ENCODE measurements at places on chromosomes 2 and 18.
A peak's percentile ranks its signal among the peaks of the same experiment; 100 is the strongest.

DNA sequence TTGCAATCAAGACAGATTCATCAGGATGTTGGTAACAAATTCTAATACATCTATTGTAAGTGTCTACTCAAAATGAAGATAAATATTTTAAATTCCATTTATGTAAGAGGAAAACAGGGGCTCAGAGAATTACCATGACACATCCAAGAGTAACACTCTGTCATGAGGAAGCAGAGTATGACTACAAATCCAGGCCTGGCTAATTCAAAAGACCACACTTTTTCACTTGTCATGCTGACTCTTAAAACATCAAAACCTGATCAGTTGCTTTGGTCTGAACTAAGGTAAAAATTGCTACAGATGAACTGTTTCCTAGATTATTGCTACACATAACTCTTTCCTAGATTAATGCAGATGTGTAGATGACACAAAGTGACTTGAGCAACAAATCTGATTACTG is 880.6 kb downstream of the TSN start:
- DNase-seq, result peak; percentile 37

DNA sequence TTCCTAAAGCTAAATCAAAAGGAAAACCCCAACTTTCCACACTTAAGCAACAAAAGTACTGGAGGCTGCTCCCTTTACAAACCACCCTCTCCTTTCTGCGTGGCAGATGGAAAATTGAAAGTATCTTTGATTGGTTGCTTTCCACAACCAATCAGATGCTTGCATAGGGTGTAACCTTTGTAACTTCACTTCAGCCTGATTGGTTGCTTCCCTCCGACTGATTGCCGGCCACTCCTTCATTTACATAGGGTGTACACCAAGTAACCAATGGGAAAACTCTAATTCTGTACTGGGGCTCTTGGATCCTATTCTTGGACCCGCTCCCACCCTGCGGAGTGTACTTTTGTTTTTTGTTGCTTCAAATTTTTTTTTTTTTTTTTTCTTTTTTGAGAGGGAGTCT is 297.7 kb downstream of the NCKAP5 start:
- DNase-seq, result no peak

GRCh38 chr18:62744076-62744968 is 29.0 kb downstream of the PHLPP1 start:
- DNase-seq, result no peak

DNA sequence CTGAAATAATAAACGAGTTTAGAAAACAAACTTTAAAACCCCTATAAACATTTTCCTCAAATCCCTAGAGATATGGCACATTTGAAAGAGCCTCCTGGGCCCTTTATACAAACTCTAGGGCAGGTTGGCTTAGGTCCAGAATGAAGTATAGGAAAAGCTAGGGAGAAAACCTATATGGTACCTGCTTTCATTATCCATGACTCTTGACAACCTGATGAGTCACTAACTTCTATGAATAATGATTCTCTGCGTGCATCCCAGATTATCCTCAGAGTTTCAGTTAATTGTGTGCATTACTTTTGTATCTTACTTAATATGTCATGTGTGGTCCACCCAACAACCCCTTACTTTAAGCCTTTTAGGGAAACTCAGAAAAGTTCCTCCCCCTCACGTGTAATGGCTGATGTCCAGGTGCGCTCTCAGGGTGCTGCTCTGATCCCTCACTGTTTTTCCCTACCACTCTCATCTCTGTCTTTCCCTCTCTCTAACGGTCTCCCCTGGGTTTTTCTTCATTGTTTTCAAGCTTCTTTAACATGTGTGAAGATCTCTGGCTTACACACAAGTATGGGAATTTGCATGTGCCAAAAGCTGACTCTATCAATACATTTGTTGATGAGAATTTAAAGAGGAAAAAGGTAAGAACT is 78.5 kb downstream of the LRP1B start:
- DNase-seq, result no peak

DNA sequence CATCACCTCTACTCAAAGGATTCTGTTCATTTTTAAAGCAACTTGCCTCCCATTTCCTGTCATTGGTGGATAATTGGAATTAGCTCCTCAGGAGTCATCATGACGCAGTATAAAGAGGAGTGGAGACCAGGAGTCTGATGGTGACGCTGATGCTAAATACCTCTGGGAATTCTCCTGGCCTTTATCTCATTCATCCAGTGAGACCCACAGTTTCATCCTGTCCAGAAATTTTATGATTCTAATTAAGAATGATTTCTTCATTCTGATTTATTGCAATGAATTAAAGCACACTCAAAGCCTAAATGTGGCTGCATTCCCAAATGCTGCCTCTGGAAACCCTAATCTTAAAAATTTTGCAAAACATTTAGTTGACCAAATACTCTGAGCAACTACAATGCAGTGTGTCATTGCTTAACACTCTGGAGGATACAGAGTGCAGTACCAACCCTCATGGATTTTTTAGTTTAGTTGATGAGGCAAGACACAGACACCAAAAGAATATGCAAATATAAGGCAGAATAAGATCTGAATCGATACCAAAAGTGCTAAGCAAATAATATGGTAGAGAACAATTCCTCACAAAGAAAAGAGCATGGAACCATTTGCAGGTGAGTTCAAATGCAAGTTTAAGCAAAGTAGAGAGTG is 236.2 kb downstream of the ETAA1 start:
- no peak for DNase-seq

DNA sequence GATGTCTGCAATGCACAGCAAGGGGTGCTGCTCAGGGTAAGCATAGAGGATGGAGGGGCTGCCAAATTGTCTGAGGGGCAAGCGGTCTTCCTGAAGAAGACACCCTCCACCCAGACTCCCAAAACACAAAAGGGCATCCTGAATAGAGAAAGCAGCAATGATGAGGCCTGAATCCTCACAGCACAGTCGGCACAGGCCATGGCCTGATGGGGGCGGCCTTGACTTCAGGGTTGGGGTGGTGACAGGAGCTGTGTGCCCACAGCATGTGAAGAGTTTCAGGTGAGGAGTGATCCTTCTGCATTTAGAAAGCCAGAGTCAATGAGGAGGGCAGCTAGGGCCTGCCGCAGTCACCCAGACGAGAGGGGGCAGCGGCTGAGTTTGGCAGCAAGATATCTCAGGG is 159.4 kb downstream of the GALNT14 start:
- DNase-seq, result no peak

GRCh38 chr2:27988718-27989117 is 98.2 kb downstream of the BABAM2 start:
- DNase-seq, result no peak

GRCh38 chr2:219565130-219566080 is 5.9 kb downstream of the OBSL1 start:
- DNase-seq, result no peak

- DNase-seq, result no peak
These were observed 16.4 kb downstream of the TCF23 start for GRCh38 chr2:27164960-27165763.

GRCh38 chr18:56284319-56284718 is 354.1 kb downstream of the TXNL1 start:
- DNase-seq, result peak; percentile 11

DNA sequence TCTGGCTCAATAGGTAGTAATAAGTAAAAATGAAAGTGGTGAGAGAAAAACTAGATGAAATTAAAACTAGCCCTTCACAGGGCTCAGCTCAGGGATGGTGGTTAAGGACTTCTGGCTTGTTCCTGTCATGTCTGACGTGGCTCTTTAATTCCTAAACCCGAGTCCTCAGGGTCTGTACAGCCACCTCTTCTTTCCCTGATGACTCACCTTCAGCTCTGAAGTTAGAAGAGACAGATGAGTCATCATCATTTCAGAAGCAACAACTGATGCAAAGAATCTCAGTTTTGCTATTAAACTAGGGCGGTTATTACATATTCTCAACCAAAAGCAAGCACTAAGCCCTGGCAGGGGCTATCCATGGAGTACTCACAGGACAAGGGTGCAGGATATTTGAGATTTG is 24.0 kb upstream of the ITGB6 start:
- DNase-seq, result peak; percentile 92

DNA sequence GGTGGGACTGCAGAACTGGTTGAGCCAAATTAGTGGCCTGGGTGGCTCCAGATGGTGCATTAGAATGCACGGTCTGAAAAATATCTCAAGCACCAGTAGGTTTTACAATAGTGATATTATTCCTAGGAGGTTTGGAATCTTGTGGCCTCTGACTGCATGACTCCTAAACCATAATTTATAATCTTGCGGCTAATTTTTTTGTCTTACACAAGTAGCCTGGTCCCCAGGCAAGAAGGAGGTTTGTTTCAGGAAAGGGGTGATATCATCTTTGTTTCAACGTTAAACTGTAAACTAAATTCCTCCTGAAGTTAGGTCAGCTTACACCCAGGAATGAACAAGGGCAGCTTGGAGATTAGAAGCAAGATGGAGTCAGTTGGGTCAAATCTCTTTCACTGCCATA is 98.9 kb upstream of the ARL4C start:
- peak; percentile 31 for DNase-seq

DNA sequence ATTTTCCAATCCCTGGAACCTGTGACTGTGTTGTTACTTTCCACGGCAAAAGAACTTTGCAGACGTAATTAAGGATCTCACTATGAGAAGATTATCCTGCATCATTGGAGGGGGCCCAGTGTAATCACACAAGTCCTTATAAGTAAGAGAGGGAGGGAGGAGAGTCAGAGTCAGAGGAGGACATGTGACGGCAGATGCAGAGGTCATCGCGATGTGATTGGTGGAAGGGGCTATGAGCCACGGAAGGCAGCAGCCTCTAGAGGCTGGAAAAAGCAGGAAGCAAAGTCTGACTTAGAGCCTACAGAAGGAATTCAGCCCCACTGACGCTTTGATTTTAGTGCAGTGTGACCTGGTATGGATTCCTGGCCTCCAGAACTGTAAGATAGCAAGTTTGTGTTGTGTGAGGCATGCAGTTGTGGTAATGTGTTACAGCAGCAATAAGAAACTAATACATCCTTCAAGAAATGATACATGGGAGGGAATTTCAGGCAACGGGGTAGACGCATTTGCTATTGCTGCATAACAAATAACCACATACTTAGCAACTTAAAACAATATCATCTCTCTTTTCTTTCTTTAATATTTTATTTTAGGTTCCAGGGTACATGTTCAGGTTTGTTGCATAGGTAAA is 112.7 kb upstream of the SERPINE2 start:
- DNase-seq, result no peak
